ENCODE measurements at places on chromosomes 6 and 20. TPM values are rescaled to one million over a fixed set of nuclear protein-coding genes. Genes with fewer than 3 reads are reported as not detected.

DNA sequence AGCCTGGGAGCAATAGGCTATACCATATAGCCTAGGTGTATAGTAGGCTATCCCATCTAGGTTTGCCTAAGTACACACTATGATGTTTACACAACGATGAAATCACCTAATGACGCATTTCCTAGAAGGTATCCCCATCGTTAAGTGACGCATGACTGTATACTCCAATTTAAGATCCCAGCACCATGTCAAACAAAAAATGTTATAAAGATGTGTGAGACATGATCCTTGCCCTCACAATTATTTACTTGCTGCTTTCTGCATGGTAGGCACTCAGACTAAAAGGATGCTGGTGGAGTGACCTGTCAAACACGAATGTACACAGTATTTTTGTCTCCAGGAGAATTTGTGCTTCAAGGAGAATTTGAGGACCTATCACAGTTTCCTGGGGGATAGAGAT, 32.3 kb downstream of the SNAP25 start:
- no peak for DNase-seq
- H3K4me1 ChIP-seq, result no peaks in the 10 kb centered on the region
- H3K27ac ChIP-seq, result no peak overlapping the region
- H3K36me3 ChIP-seq, result no peaks in the 10 kb centered on the region
- H3K4me3 ChIP-seq, result no peak overlapping the region
- H3K27me3 ChIP-seq, result no peaks in the 10 kb centered on the region

The DSP gene
- total RNA-seq, result 0.46 TPM

The SCRT2 gene
- not detected for total RNA-seq

The SUPT3H gene
- 4.3 TPM for total RNA-seq

The RGS17 gene
- total RNA-seq, result not detected

DNA sequence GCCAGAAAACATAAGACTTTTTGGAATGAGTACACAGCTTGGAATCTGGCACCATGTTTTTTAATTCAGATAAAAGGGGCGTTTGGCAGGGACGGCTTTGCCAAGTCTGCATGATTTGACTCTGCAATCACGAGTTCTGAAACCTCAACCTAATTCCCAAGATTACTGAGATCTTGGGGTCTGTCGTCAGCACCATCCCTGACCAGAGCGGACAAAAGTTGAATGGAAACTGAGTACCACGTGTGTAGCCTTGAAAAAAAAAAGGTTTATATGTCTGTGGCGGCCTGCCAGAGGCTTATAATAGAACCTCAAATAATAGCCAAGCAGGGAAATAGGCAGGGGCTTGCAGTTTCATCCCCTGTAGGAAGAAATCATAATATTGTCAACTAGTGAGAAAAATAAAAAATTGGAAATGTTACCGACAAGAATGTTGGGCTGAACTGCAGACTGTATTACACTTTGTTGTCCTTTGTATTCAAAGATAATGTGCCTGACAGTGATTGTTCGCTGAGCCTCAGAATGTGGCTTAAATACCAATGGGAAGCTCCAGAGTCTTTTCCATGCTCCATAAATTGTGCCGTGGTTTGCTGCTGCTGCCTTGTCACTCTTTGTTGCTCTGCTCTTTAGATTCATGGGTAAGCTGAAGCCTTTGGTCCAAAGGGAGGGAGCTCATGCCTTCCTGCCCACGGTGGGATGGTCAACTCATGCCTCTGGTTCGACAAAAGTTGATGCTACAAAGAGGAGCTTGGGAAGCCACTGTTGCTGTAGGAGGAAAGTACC, 118.8 kb upstream of the ARID1B start:
- no peak for DNase-seq
- H3K4me3 ChIP-seq, result no peak overlapping the region
- H3K27ac ChIP-seq, result no peak overlapping the region
- no peaks in the 10 kb centered on the region for H3K27me3 ChIP-seq
- no peaks in the 10 kb centered on the region for H3K36me3 ChIP-seq

The CD93 gene
- total RNA-seq, result 20.8 TPM

- no peak overlapping the region for H3K4me3 ChIP-seq
- H3K36me3 ChIP-seq, result no peaks in the 10 kb centered on the region
- H3K27me3 ChIP-seq, result no peaks in the 10 kb centered on the region
- no peak overlapping the region for H3K27ac ChIP-seq
- peaks cover 11% of the 10 kb centered on the region for H3K4me1 ChIP-seq
Measured at GRCh38 chr6:89492025-89492640, 59.2 kb downstream of the ANKRD6 start.

GRCh38 chr20:59515906-59516209, 88.5 kb upstream of the PHACTR3 start:
- DNase-seq, result no peak
- no peaks in the 10 kb centered on the region for H3K4me1 ChIP-seq
- no peak overlapping the region for H3K27ac ChIP-seq

GRCh38 chr6:100818066-100818465, 63.1 kb downstream of the ASCC3 start:
- H3K36me3 ChIP-seq, result no peaks in the 10 kb centered on the region
- H3K27ac ChIP-seq, result no peak overlapping the region
- H3K4me1 ChIP-seq, result no peaks in the 10 kb centered on the region
- H3K27me3 ChIP-seq, result no peaks in the 10 kb centered on the region

DNA sequence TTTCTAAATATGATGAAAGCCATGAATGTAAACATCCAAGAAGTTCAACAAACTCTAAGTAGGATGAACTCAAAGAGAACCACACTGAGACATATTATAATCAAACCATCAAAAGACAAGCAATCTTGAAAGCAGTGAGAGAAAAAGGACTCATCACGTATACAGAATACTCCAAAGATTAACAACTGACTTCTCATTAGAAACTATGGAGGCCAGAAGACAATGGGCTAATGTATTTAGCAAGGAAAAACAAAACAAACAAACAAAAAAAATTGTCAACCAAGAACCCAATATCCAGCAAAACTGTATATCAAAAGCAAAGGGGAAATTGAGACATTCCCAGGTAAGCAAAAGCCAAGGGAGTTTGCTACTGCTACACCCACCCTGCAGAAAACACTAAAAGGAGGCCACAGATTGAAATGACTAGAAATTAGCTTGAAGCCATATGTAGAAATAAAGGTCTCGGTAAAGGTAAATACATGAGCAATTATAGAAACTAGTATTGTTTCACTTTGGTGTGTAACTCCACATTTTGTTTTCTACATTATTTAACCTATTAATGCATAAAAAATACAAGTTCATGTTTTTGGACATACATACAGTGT, 301.1 kb upstream of the QKI start:
- DNase-seq, result no peak
- H3K36me3 ChIP-seq, result no peaks in the 10 kb centered on the region
- no peak overlapping the region for H3K4me3 ChIP-seq
- no peaks in the 10 kb centered on the region for H3K27me3 ChIP-seq

Data from gastrocnemius medialis (tissue), 4 donors.